Non-pigmented ciliary epithelial cell (primary cell): ENCODE measurements at places on chromosomes 4 and X.

GRCh38 chr4:158810487-158811215 lies 41.8 kb downstream of the FNIP2 start:
- DNase-seq = peak; percentile 98

DNA sequence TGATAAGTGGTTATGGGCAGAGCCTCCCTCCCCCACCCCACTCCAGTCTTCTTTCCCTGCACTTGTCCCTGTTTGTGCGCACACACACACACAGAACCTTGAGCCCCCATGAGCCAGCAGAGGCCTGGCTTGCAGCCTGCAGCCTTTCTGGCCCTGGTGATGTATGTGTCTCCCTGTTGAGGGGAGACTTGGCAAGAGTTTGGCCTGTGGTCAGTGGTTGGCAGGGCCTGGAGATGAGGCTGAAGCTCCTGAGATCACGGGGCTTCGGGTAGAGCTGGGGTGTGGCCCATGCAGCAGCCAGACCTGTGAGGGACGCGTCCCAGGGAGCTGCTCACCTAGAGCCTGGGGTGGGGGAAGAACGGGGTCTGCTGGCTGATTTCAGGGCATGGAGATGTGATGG lies 2.3 kb downstream of the GPR173 start:
- DNase-seq = no peak

DNA sequence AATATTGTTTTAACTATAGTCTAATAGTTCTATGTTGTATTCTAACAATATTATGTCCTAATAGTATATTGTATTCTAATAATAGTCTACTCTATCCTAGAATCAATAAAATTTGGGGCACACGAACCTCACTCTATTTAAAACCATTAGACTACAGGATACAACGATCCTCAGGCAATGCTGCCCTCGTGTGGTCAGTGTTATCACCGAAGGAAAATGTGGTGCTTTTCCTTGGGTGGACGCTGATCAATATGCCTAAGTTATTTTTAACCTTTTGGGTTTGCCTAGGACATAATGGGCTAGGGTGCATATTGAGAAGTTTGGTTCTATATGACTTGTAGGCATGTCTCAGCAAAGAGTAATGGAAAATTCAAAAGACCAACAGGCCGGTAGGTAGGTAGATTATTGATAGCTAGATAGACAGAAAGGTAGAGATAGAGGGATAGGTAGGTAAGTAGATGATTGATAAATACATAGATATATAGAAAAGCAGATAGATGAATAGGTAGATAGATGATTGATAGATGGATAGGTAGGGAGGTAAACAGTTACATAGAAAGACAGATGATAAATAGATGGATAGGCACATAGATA lies 75.1 kb downstream of the PRKX start:
- no peak for DNase-seq

DNA sequence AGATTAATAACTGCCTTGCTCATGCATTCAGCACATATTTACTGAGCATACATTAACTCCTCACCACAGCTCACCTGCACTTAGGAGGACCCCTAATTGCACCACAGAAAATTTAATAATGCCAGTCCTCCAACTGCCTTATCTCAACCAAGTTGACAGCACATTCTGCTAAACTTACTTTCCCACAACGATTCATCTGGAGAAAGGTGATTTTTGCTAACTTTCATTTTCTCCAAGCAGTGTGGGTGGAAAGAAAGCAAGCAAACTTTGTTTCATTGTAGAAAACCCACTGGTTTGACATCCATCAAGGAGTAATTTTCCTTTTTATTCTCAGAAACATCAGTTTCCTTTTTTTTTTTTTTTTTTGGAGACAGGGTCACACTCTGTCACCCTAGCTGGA lies 49.1 kb downstream of the RASGEF1B start:
- no peak for DNase-seq

DNA sequence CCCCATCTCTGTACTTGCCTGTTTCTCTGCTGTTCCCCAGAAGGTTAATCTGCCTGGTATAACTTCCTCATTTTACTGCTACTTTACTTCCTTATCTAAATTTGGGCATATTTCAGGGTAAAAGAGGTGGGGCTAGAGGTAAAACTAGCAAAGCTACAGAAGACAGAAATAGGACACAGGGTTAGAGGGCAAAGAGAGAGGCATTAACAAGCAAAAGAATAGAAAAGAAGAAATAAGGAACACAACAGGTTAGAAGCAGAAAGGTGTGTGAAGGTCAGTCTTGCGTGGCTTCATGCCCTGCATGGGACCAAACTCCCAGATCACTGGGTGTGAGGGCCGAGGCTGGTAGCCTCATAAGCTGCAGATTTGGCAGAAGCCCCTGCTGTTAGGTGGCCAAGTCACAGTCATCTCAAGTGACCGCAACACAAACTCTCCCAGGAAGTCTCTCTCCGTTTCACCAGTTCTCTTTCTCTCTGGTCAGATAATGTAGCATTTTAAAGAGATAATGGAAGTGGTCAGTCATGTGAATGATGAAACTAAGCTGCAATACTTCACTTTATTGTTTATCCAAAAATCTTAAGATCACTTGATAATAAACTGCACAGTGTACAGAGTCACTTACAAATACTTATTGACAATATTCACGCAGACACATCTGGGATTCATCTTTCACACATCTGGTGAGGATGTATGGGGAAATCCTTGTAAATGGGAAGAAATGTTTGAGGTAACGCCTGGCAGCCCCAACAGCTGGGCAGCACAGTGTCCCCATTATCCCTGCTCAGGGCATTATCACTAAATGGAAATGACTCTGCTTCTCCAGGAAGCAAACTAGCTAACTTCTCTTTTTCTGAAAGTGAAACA lies 16.4 kb downstream of the TMEM154 start:
- no peak for DNase-seq

- no peak for DNase-seq
These were observed 67.9 kb downstream of the SH2D1A start for GRCh38 chrX:124414281-124414680.

DNA sequence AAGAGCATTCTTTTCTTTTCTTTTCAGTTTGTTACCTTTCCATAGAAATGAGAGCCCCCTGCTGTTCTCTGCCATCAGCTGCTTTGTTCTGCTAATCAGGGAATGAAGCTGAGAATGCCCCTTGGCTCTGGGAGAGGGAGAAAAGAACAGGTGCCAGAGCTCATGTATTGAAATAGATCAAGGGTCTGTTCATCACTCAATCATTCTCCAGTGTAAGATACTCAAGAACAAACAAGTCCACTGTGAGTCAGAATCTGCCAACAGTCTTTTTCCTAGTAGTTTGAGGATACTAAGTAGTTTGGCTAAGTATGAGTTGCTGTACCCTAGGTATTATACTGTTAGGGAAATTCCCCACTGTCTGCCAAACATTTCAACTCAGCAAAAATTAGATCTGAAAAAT lies 144.3 kb downstream of the RTL3 start:
- no peak for DNase-seq

DNA sequence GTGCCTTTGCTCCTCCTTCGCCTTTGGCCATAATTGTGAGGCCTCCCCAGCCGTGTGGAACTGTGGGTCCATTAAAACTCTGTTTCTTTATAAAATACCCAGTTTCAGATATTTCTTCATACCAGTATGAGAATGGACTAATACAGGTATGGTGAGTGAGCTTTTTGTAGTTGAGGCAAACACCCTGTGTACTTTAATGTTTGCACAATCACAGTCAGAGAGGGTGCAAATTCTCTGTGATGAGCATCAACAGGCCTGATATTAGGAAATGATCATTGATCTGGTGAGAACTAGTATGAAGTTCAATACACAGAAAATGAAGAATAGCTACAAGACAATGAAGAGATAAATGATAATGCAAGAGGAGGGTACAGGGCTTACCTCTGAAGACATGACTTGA lies 744.6 kb downstream of the RPA4 start:
- no peak for DNase-seq

- no peak for DNase-seq
These were observed 61.4 kb upstream of the TRIM2 start for GRCh38 chr4:153142700-153143438.

DNA sequence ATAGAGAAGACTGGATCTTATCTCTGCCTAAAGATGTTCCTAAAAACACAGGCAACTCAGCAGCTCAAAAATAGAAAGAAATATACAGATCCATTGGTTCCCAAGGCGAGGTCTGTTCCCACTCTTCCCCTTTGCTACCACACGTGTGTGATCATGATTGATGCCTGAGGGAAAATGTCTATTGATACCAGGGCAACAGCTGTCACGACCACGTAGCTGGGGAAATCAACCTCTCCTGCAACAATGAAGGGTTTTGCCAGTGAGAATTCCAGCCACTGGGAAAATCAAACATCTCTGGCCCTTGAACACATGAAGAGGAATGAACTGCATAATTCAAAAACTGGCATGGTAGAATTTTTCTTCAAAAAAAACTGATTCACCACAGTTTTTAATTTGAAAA lies 131.0 kb upstream of the MAP3K15 start:
- no peak for DNase-seq

- DNase-seq = no peak
These were observed 96.4 kb upstream of the C1GALT1C1 start for GRCh38 chrX:120726294-120726693.

DNA sequence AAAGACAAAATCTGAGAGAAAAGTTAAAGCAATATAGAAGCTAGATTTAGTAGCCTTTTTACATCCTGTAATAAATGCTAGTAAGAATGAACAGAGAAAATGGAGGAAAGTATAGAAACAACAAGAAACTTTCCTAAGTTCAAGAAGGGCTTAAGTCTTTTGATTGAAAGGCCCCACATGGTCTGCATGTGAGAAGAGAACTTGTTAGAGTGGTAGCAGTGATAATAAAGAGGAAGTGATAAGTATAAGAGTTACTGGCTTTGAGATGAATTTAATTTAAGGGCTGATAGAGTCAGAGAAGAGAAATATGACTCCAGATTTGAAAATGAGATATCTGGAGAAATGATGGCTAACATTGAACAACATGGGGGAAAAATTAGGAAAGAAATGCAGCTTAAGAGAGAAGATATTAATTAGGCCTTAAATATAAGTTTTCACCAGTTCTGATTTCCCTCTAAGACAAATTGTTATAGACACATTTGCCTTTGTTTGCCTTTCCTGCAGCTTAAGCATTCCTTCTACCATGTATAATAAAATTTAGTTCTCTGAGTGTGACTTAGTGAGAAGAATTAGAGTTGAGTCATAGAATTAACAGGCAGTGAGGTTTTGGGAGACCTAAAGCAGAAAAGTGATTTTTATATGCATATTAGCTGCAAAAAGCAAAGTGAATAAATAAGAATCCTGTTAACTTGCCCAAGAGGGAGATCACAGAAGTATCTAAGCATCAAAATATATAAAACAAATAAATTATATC lies 18.4 kb downstream of the ZFX start:
- DNase-seq = no peak

- no peak for DNase-seq
These were observed 434.3 kb upstream of the RASGEF1B start for GRCh38 chr4:81905971-81906370.

DNA sequence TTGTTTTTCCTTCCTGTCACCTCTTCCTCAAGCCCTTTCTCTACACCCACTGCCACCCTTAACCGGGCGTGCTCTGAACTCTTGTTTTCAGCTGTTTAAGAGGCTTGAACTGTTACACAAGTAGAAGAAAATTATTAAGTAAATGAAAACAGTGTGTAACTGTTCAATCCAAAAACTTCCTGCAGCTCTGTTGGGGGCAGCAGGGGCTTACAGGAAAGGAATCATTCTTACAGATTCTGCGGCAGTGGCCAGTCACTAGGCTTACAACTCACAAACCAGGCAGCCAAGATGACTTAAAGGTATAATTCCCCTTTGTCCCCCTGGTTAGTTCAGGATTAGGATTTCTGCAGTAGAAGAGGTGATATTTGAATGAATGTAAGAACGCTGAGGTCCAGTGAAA lies 70.2 kb upstream of the ETNPPL start:
- DNase-seq = no peak

- no peak for DNase-seq
These were observed 130.3 kb downstream of the ADGRA3 start for GRCh38 chr4:22385611-22386011.

- DNase-seq = no peak
These were observed 296.6 kb upstream of the DIPK2B start for GRCh38 chrX:45497290-45497689.

DNA sequence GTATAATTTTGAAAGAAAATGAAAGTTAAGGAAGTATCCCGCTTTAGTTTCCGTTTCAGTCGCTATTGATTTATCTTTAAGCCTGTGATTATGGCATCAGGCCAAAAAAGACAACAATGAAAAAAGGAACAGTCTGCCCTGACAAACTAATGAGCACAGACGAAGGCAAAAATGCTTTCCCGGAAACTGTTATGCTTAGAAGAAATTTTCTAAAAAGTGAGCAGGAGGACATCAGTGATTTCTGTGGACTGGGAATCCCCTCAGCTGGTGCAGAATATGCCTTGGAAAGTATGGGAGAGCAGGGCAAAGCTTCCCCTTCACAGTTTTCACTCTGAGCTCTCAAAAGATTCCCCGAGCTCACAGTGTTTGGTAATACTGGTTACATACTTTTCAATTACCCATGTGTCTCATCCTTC lies 5.1 kb upstream of the CXCL10 start:
- no peak for DNase-seq

DNA sequence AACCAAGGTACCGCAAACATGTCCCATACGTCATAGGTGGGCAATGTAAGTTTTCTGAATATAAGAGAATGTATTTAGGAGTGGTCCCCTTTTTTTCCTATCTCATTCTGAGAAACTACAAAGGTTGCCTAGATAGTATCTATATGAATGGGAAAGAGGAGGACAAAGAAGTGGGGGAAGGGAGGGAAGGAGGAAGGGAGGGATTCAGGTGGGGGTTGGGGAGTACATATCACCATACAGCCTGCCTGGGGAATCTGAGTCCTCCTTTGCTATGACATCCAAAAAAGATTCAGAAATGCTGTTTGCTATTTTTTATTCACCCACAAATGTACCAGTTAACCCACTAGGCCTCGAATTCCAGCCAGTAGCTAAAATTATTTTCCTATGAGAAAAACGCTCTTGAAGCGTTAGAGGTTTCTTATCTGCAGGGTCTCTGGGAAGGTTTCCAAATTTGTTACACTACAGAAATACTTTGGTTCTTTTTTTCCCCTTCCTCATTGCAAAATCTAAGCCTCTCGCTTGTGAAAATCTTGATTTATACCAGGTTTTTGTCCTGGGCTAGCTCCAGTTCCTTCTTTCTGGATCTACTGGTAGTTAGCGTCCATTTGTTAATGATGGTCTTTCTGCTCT lies 212.9 kb downstream of the NSUN7 start:
- no peak for DNase-seq

- DNase-seq = no peak
These were observed 99.6 kb downstream of the CEP135 start for GRCh38 chr4:56048383-56048701.

- no peak for DNase-seq
These were observed 2.5 kb downstream of the FGFR3 start for GRCh38 chr4:1795299-1796195.

DNA sequence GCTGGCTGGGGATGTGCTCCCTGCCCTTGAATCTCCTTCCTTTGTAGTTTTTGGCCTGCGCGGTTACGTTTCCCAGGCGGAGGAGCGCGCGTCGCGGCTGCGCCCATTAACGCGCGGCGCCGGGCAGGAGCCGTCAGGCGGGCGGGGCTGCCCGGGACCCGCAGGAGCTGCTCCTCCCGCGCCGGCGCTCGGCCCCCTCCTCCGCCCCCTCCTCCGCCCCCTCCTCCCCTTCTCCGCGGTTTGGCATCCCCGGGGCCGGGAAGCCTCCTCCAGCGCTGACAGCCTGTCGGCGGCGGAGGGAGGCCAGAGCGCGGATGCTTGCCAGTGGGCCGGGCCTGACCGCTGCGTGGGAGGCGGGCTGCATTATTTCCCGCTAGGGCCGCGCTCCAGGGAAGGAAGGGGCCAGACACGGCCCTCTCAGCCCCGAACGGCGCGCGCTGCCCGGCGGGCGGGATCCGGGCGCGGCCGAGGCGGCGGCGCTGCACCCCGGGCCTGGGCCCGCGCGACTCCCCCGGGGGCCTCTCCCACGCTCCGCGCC lies at the start of gene DCLK2:
Gene DCLK2 (plus strand): TSS at position 405 of the 538 bp plus-strand sequence. CDS start 583 bp downstream, outside the sequence.
- no peak for DNase-seq
